ENCODE measurements at places on chromosomes 3 and 15.

GRCh38 chr15:75677465-75678323 is 30.0 kb downstream of the SNX33 start:
- DNase-seq = no peak

DNA sequence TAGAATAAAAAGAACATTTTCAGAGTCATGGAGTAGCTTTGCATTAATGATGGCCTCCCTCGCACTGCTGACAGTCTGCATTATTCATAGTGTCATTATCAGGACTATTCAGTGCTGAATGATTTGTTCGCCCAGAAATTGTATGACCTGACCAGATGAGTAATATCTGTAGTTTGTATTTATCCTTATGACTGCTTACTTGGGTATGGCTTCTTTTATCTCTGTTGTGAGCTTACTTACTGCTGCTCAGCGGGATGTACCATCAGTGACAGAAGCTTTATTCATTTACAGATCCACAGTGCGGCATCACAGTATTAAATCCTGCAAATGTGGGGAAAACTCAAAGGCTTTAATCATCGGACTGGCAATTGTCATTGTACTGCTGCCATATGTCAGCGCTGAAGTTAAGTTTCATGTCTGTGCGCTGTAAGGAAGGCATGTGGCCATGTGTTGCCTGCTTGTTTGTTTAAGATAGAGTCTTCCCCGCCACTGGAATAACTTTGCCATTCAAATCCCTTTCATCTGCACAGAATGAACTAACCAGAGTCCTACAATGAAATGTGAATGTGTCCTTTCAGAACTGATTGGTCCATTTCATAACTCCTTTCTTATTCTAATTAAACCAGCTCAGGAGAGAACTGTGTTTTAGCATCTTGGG is 262.2 kb downstream of the CHL1 start:
- DNase-seq = no peak

- DNase-seq = no peak
Observed at GRCh38 chr15:60673918-60674558, 195.1 kb upstream of the ICE2 start.

DNA sequence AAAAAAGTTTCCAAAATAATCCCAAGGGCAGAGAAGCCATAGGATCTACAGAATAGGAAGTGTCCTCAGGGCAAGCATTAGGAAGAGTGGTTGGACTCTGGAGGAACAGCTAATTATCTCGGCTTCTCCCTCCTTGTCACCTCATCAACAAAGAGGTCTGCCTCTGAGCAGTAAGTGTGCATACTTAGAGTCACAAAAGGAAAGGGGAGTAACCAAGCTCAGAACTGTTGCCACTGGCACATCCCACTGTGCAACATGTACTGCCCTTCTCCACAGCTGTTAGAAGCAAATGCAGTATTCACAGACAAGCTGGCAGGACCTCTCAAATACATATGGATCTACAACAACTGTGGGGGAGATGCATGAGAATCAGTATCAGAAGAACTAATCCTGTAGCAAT is 31.5 kb downstream of the NGLY1 start:
- DNase-seq = no peak

DNA sequence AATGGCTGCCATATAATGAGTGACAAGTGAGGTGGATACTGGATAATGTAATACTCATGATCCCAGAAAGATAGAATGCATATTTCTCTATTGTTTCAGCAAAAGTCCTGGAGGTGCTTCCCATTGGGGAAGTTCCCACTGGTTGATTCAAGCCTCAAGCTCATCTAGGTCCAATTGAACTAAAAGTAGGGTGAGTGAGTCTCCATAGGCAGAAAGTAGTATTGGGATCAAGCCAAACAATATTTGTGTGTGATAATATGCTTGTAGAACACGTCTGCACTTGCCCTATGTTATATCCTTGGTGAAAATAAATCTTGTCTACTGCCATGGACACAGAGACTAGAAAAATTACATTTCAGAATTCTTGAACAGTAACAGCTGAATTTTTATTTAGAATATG is 14.8 kb upstream of the ZBTB20 start:
- no peak for DNase-seq

DNA sequence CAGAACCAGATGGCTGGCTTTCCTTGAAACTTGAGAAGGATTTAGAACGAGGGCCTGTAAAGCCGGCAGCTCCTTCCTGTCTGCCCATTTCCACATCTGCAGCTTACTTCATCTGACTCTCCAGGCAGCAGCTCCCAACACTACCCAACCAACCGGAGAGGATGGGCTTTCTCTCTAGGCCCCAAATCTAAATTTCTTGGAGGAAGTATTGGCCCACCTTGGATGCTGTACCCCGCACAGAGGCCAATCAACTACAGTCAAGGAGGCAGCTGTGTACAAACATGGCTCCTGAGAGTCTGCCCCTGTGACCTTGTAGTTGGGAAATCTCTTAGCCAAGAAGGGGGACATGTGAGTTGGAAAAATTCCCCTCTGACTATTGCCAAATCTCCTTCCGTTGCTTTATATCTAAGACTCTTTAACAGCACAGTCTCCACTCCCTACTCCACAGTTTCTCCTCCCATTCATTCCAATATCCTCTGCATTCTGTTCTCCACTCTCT is 8.0 kb upstream of the ACAP2 start:
- no peak for DNase-seq

GRCh38 chr3:72973786-72974185 is 22.8 kb upstream of the PPP4R2 start:
- DNase-seq = no peak

DNA sequence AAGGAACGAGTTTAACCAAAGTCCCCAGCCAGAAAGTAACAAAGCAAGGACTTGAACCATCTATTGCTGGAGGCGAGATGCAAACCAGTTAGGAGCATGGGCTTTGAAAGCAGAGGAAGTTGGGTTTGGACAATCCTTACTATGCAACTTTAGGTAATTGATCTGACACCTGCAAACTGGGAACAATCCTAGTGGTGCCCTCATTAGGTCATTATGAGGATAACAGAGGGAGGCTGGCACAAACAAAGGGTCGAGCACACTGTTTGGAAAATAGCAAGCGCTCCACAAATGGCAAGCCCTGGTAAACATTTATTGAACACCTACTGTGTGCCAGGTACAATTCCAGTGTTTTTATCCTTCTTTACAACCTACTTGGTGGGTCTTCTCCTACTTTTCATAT is 45.6 kb downstream of the WNT5A start:
- no peak for DNase-seq

DNA sequence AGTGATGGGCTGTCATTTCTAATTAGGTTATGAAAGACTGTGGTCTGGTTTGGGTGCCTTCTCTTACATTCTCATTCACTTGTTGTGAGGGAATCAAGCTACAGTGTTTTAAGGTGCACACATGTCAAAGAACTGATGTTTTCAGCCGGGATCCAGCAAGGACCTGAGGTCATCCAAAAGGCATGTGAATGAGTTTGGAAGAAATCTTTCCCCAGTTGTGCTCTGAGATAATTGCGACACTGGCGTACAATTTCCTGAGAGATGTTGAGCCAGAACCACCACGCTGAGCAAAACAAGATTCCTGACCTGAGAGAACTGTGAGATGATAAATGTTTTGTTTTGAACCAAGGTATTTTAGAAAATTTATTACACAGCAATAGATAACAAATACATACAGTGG is 295.3 kb upstream of the SLITRK3 start:
- no peak for DNase-seq

DNA sequence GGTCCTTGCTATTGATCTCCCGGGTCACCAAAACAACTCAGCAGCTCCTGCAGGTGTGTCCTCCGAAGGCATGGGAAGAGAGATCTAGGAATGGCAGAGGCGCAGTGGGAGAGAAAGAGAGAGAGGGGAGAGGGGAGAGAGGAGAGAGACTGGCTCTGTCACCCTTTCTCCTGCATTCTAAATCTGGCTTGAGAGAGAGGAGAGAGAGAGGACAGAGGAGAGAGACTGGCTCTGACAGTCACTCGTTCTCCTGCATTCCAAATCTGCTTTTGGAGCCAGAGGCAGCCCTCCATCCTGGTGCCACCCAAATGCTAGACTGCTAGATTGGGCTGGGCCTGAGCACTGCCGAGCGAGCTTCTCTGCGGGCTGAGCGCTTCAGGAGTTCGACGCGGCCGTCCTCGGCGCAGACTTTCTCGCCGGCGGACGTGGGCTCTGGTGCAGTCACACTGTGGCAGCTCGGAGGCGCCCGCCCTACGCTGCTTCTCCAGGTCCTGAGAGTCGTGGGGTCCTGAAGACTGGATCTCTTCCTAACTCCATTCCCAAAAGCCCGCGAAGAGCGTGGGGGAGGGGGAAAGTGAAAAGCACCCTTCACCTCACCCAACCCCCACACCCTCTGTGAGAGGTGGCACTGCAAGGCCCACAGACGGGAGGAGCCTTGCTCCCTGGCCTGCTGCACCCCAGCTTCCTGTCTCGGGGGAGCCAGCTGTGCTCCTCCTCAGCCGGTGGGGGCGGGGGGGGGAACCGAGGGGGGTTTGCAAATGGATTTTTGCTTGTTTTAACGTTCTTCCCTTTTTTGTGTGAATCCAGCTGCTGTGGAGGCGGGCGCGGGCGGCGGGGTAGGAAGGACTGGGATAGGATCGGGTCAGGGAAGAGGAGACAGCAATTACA is 222.3 kb downstream of the MEIS2 start:
- no peak for DNase-seq

DNA sequence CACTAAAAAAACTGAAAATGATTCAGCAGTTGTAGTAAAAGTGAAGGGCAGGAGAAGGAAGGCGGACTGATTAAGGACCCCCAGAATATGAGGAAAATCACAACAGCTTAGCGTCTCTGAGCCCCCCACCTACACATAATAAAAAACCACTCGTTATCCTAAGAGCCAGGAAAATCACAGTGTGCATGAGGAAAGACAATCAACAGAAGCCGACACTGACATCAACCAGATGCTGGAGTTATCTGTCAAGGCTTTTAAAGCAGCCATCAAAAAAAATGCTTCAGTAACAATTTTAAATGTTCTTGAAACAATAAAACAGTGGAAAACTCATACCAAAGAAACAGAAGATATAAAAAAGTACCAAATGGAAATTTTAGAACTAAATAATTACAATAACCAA is 9.7 kb upstream of the CXCR6 start:
- DNase-seq = no peak

DNA sequence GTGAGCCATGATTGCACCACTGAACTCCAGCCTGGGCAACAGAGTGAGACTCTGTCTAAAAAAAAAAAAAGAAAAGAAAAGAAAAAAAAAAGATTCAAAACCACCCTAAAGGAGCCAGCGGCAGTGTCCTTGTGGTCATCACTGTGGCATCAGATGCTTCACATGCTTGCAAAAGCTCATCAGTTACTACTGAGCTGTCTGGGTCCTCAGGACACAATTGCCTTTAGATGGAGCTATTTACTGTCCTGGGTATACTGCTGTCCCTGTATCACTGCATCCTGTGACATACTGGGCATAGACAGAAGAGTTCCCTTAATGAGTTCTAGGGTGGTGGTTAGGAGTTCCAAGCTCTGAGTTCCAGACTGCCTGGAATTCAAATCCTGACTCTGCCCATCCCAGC is 85.8 kb downstream of the LINGO1 start:
- no peak for DNase-seq

Data from cortex of kidney (tissue), 1 donor.